COR-L47 (cell line): ENCODE measurements at places on chromosomes 5 and 9.

DNA sequence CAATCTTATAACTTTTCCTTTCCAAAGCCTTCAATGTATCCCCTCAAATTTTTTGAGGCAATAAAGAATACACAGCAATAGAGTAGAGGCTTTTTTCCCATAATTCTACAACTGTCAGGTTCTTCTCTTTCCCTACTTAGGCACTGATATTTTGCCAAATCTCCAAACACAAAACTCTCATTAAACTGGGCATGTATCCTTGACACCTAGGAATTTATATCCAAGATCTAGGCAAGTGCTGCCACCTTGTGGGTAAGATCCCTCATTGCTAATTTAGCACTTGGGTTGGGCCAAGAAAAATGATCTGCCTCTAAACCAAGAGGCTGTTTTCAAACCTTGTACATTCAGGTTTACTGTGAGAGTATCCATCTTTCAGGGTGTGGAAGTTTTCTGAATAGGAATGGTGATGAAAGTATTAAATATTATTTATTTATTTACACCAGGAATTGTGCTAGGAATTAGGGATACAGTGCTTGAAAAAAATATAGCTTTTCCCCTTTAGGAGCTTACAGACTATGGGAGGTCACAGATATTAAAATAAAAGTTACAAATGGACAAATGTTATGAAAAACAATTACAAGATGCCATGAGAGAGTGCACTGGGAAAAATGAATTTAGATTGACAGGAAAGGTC lies 17.6 kb downstream of the TSTD2 start:
- peak; percentile 53 for DNase-seq

- DNase-seq, result no peak
These were observed 150.2 kb downstream of the TTLL11 start for GRCh38 chr9:121942866-121943382.

GRCh38 chr5:32251871-32252458 lies 60.8 kb downstream of the MTMR12 start:
- DNase-seq, result peak; percentile 61

GRCh38 chr9:77161966-77162365 lies 15.4 kb upstream of the VPS13A start:
- no peak for DNase-seq

DNA sequence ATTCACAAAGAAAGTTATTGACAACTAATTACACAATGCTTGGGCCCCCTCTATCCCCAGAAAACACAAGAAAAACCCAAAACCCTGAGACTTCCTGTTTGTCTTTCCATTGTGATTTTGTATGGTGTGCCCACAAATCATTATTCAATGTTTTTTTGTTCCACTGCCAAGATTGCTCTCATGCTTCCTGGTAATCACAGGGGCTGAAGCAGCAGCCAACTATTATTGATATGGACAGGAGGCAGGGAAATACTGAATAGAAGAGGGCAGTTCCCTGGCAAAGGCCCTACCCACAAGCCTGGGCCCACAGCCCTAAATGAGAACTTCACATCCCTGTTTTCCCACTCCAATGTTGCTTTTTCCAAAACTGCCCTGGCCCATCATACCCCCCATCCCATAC lies 21.5 kb upstream of the RFK start:
- peak; percentile 88 for DNase-seq

DNA sequence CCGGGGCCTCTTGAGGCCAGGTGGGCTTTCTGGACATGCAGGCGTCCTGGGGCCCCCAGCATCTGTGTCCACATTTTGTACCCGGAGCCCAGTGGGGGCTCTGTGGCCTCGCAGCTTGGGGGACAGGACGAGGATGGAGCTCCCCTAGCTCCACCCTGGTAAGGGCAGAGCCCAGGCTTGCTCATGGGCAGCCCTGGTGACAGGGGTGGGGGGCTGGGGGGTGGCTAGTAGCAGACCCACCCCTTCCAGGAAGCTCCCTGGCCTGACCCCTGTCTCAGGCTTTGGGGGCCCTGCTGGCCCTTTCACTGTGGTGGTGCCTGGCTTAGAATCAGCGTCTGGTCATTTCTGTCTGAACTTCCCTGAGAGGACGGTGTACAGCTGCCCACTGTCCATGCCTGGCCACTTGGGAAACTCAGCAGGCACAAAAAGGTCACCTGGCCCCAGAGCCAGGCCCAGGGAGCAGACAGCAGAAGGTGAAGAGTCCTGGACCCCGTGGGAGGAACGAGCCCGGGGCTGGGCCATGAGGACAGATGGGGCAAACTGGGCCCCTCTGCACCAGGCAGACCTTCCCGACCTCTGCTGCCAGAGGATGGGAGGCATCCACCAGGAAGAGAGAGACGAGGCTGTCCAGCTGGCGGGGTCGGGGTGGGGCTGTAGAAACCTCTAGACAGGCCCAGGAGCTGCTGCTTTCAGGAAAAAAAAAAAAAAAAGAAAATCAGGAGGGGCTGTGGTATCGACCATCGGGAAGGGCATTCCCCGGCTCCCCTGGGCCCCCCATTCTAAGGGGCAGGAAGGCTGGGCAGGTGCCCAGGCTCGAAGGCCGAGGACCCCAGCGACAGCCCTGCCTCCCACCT lies 52.8 kb downstream of the EXD3 start:
- no peak for DNase-seq

DNA sequence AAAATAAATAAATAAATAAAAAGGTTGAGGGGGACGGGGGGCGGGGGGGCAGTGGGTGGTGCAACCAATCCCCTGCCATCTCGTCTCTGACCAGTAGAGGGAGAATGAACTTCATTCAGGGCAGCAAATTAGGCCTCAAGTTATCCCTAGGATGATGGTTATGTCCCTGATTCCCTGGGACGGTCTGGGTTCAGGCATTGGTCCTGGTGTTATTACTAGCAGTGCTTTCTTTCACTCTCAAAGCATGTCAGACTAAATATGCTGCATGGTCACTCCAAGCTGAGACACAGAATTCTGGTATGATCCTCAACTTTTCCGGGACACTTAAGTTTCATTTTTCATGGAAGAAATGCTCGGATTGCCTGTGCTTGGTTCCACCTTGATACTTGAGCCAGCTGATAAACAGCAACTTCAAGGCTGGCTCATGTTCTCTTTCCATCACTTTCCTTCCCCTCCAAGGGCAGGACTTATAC lies 59.4 kb downstream of the DAP start:
- no peak for DNase-seq

- DNase-seq, result peak; percentile 20
These were observed at the start of gene ABLIM3 for GRCh38 chr5:149141224-149141956. Gene ABLIM3, plus strand, starts transcription at chr5:149141493. Its CDS starts 603 bp downstream, at chr5:149142096.

GRCh38 chr9:92444841-92445240 lies 20.6 kb upstream of the OMD start:
- no peak for DNase-seq

DNA sequence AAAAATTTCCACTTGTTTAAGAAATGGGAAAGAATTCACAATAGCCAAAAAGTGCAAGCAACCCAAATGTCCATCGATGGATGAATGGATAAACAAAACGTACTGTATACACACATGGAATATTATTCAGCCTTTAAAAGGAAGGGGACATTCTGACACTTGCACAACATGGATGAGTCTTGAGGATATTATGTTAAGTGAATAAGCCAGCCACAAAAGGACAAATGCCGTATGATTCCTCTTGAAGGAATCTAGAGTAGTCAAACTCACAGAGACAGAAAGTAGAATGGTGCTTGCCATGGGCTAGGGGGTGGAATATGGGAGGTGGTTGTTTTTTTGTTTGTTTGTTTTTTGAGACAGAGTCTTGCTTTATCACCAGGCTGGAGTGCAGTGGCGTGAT lies 3.8 kb upstream of the ATP6V0E1 start:
- DNase-seq, result no peak

DNA sequence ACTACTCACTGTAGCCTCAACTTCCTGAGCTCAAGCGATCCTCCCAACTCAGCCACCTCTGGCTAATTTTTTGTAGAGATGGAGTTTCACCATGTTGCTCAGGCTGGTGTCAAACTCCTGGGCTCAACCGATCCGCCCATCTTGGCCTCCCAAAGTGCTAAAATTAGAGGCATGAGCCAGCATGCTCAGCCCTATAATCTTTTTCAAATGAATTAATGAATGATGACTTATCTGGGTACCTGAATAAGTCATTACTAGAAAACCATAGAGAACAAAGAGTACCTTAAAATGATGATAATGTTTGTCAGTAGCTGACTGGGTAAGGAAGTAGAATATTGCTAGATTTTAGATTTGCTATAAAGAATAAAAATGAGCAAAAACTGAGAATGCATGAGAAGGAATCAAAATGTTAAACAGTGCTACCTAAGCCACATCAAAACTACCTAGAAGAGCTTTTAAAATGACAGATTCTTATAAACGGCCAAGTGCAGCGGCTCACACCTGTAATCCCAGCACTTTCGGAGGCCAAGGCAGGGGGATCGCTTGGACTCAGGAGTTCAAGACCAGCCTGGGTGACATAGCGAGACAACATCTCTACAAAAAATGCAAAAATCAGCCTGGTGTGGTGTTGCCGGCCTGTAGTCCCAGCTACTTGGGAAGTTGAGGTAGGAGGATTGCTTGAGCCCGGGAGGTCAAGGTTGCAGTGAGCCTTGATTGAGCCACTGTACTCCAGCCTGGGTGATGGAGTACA lies 13.6 kb downstream of the FNBP1 start:
- DNase-seq, result no peak
